ENCODE measurements at places on chromosomes 12 and 14.

DNA sequence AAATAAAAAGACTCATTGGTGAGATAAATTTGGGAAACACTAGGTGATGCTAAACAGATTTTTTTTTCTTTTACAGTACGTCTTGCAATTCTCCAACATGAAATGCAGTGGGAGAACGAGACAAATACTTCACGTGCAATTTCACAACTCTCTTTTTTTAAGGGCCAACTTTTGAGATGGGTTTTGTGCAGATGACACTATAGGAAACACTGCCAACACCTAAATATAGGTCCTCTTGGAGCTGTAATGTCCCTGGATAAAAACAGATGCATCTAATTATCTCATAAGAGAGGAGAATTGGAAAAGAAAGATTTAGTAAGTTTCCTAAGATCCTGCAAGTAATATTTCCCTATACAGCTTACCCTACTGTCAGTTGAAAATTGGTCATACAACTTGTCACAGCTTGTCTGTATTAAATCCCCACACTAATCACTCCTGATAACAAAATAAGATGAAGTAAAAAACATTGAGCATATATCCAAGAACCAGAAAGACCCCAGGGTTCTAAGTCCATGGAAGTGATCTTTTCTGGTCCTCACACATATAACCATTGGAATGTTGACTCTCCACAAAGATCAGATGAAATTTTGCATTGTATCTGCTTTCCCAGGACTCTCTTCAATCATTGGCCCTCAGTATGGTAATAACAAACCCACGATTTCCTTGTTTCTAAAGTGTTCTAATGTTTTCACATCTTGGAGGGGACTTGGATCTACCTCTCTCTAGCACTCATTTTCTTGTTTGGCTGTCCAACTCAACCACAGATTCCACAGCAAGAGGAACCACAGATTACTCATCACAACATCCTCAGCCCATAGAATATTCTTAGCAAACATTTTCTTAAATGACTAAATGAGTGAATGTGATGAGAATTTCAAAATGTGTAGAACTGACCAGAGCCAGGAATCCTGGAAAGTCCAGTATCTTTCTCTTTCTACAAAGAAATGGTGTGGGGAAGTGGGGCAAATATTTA lies 769.4 kb upstream of the USP15 start:
- DNase-seq, result no peak

DNA sequence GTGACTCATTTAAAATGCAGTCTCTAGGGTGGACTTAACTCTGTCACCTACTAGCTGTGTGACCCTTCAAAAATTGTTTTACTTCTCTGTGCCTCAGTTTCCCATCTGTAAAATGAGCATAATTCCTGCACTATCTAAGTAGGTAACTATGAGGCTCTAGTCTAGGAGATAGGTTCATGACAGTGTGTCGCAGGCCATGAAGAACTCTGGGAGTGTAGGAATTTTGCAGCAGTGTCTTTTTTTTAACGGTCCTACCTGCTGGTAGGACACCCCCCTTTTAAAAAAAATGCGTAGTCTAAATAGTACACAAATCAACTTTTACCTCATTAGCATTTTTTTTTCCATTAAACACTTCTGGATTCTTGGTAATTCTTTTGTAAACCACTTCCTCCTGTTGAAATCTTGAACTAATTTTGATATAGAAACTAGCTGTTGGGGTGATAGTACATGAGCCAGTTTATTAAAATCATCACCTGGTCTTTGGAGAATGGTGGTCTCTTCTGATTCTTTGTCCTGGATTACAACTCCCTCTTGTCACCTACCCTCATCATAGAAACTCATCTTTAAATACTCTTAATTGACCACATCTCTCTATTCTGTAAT lies 86.0 kb upstream of the SLC38A2 start:
- no peak for DNase-seq

DNA sequence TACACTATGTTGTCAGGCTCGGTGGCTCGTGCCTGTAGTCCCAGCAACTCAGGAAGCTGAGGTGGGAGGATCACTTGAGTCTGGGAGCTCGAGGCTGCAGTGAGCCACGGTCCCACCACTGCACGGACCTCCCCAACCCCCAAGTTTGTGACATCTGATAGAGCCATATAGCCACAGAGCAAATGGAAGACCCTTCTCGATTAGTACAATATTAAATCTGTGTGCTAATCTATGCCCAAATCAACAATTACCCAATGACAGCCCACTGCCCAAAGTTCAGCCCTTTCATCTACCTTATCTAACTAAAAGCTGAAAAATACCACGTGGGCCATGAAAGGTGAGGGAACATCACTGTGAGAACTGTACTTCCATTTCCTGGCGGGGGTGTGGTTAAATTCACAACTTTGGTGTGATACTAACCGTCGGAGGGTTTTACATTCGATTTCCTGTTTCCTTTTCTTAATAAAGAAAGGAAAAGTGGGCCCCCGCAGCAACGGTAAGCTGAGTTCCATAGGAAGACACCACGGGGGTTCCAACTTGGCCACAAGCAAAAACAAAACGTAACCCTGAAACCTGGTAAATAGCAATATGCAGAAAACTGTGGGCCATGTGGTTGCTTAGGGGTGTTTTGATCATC lies 31.2 kb upstream of the FOS start:
- DNase-seq, result no peak

DNA sequence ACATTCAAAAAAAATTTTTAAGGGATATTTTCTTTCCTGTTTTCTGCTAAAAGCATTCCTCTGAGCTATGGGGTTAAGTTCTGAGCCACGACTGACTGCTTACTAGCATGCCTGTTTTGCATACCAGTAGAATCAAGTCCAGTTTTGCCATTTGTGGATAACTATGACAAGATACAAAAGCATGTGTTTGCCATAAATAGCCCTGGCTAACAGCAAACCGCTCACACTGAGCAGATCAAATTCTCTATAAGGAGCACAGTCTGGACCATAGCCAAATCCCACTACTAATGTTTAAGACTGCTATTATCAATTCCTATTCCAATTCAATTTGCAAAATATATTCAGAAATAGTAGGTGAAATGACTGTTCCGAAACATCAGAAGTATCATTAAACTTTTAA lies 3.2 kb downstream of the CFL2 start:
- DNase-seq, result no peak

GRCh38 chr14:45068396-45068795 lies 15.5 kb upstream of the PRPF39 start:
- no peak for DNase-seq

DNA sequence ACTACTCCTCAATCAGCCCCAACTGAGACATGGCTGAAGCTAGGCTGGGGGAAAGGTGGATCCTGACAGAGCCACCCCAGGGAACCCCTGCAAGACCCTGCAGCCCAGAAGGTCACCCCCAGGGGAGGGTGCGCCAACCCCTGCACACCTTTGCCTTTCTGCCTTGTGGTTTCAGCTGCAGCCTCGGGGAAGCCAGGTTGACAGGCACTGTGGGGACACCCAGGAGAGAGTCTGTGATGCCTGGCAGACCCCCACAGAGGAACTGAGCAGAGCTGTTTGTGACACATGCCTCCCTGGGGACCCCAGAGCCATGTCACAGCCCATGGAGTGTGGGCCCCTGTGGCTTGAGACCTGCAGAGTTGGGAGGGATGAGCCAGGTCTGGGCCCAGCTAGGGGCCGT lies 11.8 kb upstream of the HHIPL1 start:
- no peak for DNase-seq
